ENCODE measurements at places on chromosomes 12 and 14.

DNA sequence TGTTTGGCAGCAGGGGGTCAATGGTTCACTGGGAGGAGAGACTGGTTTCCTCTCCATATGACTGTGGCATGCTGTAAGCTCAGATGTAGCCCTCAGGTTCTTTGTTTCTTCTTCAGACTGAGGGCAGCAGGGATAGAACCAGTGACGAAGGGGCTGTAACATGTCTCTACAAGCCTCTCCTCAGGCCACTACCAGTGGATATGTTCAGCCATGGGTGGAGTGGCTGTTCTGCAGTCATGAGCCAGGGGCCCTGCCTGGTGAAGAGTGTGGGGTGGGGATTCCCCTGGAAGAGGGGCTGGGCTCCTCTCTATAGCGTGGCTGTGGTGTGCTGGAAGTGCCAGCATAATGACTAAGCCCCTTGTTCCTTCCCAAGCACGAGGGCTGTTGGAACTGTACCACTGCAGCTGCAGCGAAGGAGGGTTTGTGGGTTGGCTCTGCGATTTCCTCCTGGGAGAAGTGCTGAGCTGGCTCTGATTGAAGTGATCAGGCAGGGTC, 55.8 kb downstream of the CMAS start:
- no peak for DNase-seq

GRCh38 chr12:121793440-121793837, at the start of gene RHOF:
RHOF (minus strand) TSS chr12:121793688; CDS start chr12:121793633, 55 bp downstream.
- DNase-seq = no peak

GRCh38 chr12:13289653-13290289, 93.2 kb downstream of the EMP1 start:
- no peak for DNase-seq

GRCh38 chr14:103232031-103232808, 101.8 kb upstream of the EIF5 start:
- peak; percentile 38 for DNase-seq

DNA sequence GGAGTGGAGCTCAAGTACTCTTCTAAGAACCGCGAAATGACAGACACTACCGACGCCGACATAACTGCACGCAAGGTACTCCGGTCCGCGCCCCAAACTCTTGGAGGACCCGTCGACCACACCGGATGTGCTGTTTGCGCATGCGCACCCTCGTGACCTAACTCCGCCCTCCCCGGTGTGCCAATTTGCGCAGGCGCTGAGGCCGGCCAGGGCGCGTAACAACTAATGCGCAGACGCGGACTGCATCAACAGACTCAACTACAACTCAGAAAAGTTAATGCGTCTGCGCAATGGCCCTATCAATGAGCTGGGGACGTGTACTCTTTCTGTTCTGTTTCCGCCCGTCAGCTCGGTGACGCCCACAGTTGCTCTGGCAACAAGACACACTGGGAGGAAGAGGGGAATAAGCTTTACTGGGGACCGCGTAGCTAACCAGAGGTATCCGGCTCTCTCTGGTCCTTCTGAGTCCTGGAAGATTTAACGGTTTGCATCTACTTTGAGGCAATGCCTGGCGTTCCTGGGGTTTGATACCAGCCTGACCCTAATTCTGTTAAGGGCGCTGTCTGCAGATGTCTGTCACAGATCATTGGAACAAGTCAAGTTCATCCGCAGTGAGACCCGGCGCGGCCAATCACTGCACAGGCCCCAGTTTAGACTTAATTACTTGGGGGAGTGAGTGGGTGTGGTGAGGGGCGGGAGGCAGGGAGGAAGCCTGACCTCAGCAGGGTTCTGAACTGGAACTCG, at the start of gene DAD1:
TSS of gene DAD1 (minus strand) at position 129 of the 744 bp plus-strand sequence. CDS start at position 62, 67 bp downstream.
- peak; percentile 98 for DNase-seq

DNA sequence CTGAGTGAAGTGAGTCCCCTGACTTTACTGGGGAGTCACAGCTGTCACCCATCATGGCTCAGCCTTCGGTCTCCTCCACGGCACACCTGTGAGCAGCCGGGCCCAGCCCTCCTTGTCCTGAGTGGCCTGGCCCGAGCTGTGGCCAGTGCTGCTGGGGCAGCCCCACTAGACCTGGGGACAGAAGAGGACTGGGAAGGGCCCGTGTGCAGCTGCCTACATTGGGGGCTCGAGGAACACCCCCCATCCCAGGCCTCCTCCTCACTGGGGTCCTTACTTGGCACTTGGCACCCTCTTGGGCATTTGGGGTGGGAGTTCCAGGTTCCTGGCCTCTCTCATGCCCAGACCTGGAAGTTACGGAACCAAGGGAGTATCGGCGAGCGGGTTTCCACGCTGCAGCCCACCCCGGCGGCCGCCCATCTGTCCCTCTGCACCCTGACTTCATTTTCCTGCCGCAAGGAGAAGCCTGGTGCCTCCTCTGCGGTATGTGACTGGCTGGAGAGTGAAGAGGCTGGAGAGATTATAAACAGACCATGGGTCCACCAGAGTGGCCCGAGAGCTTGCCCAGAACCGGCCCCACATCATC, 179.7 kb downstream of the KIF26A start:
- no peak for DNase-seq

DNA sequence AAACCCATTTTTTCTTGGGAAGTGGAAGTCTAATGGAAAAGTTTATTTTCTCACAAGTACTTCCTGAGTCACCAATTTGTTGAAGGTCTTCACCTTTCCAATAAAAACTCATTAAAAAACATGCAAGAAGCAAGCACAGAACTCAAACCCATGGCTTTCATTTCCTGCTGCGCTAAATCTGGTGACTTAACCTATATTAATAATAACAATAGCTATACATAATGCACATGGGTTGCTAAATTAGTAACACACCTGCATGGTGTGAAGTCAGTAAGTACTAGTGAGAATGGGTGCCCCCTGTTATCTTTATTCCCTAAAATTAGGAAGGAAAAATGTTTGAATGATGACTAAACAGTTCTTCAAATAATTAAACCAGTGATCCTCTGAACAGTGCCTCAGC, 52.3 kb downstream of the PPP2R5C start:
- DNase-seq = no peak

GRCh38 chr14:96233661-96234060, 22.3 kb upstream of the BDKRB1 start:
- DNase-seq = no peak

- DNase-seq = peak; percentile 70
Measured at GRCh38 chr14:74913986-74914573, 9.0 kb downstream of the RPS6KL1 start.

- DNase-seq = no peak
Measured at GRCh38 chr12:25529738-25530137, 23.3 kb downstream of the LMNTD1 start.

All from WERI-Rb-1 (cell line).